Foreskin keratinocyte (primary cell): ENCODE measurements at places on chromosomes 4 and X. TPM values are rescaled to one million over a fixed set of nuclear protein-coding genes. Genes with fewer than 3 reads are reported as not detected.

- peak; percentile 34 for DNase-seq
Observed at GRCh38 chr4:10783351-10783750, 98.8 kb upstream of the CLNK start.

- DNase-seq, result no peak
Observed at GRCh38 chr4:153252122-153252521, 47.9 kb downstream of the TRIM2 start.

DNA sequence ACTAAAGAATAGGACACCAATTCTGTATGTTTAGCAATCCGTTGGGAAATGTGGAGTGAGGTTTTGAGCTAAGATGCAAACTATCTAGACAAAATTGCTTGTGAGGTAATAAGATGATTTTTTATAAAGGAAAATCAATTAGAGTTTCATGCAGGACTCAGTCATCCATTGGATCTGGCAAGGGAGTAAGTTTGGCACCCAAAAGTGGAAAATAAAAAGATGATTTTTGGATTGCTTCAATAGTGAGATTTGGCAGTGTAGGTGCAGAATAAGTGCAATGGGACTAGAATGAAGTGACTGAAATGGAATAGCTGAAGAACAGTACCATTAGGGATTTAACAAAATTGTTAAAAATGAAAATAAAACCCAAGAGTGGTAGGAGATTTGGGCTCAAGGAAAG lies 290.5 kb upstream of the EPHA5 start:
- DNase-seq, result no peak

GRCh38 chr4:42142591-42142990 lies 9.9 kb downstream of the BEND4 start:
- no peak for DNase-seq

DNA sequence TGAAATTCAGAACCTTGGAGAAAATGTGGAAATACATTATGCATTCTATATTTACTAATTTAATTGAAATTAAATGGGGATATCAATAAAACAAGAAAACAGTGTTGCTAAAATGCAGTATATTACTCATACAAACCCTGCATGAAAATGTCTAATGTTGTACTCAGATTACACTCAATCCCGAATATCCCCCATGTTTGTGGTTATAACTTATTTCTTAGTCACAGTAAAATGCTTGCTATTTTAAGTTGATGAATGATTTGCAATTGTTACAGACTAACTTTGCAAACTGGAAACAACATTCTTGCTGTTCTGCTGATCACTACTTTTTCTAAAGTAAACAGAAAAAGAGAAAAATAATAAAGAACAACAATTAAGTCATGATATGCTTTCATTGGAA lies 33.1 kb upstream of the ANXA10 start:
- no peak for DNase-seq

- DNase-seq, result no peak
Observed at GRCh38 chrX:124641737-124642491, 295.6 kb downstream of the SH2D1A start.

GRCh38 chr4:84917086-84917821 lies 49.2 kb downstream of the WDFY3 start:
- DNase-seq, result no peak

GRCh38 chr4:7857238-7857701 lies 82.4 kb downstream of the AFAP1 start:
- peak; percentile 25 for DNase-seq

DNA sequence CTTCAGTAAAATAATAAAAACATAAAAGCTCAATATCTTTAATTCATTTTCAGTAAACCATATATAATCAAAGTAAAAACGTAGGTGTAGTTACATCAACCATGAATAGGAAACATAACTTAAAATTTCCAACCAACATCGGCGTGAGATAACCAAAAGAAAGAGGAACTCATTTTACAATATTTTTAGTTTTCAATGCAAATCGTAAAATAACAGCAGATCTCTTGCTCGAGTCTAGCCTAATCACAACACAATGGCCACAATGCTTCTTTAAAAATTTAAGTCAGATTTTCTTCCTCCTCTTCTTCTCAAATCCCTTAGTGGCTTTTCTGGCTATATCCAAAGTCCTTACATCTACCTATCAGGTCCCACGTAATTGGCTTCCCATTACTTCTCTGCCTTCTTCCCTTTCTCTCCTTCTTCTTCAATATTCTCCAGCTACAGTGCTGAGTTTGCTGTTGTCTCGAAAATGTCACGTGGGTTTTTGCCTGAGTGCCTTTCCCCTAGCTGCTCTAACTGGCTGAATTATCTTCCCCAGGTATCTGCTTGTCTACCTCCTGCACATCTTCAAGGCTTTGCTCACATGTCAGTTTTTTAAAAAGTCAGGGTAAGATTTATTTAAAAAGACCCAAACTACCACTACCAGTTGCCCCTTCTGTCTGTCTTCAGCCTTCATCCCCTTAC lies 90.9 kb upstream of the BANK1 start:
- no peak for DNase-seq

DNA sequence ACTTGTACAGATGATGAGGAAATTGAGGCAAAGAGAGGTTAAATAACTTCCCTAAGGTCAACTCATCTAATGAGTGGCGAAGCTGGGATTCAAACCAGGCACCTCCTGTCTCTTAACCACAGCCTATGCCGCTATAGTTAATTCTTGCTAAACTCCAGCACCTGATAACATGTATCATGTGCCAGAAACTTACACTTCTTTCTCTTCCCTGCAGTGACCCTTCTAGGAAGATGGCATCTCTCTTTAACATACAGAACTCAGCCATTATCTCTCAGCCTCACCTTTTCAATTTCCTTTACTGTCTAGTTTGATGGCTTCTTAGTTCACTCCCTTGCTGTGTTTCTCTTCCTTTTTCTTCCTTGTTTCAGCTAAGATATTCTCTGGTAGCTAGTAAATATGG lies 2.5 kb downstream of the VBP1 start:
- no peak for DNase-seq

DNA sequence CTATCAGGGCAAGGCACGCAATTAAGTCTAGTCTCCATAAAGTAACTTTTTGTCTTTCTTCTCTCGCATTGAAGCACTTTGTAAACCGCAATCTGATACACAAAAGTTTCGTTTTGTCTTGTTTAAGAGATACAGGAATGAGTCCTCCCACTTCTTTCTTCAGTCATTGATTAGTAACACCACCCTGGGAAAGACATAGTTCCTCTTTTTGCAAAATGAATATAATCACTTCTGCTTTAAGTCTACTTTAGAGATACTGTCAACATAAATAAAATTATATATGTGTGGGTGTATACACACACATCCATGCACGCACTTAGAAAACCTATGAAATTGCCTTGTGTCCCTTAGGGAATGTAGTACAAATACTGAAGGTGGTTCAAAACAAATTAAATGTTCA lies 11.7 kb downstream of the COQ2 start:
- DNase-seq, result no peak

DNA sequence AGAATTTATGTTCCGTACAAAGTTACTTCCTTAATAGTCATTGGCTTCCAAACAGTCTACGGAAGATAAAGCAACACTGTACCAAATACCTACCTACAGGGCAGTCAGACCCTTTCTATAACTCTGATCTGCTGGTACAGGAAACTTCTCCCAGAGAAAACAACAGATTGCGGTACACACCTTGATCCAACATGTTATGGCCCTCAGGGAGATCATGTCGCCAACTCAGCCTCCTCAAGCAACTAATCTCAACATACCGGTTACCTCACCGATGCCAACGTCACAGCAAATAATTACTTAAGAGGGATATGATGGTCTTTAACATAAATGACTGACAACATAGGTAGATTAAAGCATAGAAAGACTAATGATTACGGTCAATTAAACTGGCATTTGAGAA lies 70.4 kb downstream of the RFC1 start:
- DNase-seq, result peak; percentile 35

LRAT gene
- 0.11 and 0.14 TPM in 2 replicates for total RNA-seq

GPRASP3 gene
- 3.6 and 4.3 TPM in 2 replicates for total RNA-seq

GPC3 gene
- 0.10 and 0.11 TPM in 2 replicates for total RNA-seq

TREX2 gene
- 0.74 and 0.85 TPM in 2 replicates for total RNA-seq

SMIM10 gene
- total RNA-seq, result 0.14 and 0.17 TPM in 2 replicates
